Spleen (tissue), 13 donors: ENCODE measurements at places on chromosomes 4 and X.

GRCh38 chrX:142671036-142671435 is 354.7 kb upstream of the SPANXN4 start:
- no peak for DNase-seq

- DNase-seq = no peak
These were observed 158.5 kb downstream of the NR3C2 start for GRCh38 chr4:148283665-148284064.

DNA sequence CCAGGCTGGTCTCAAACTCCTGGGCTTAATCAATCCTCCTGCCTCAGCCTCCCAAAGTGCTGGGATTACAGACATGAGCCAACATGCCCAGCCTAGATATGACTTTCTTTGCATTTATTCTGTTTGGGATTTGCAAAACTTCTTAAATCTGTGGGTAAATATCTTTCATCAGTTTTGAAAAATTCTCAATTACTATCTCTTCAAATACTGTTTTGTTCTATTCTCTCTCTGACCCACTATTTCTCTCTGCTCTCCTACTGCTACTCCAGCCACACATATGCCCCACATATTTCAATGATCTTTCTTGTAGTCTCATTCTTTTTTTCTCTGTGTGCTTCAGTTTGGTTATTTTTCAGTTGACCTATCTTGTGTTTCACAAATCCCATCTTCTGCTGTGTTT is 205.1 kb downstream of the CHIC2 start:
- DNase-seq = no peak

GRCh38 chr4:687048-687970 is 1.6 kb downstream of the SLC49A3 start:
- DNase-seq = peak; percentile 96

DNA sequence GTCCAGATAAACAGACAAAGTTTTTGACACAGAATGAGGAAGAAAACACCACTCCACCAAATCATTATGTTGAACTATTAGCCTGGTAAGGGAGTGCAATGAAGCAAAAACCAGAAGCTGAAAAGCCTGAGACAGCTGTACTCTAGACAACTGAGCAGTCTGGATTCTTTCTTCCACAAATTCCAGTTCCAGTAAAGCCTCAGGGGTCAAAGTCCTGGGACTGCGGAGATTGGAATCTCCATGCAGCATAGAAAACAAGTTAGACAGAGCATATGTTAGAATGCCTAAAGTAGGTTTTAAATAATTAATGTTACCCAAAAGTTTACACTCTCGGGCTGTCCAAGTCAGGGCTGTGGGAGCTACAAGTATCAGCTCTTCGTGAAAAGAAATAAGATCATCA is 263.2 kb downstream of the TECRL start:
- no peak for DNase-seq

DNA sequence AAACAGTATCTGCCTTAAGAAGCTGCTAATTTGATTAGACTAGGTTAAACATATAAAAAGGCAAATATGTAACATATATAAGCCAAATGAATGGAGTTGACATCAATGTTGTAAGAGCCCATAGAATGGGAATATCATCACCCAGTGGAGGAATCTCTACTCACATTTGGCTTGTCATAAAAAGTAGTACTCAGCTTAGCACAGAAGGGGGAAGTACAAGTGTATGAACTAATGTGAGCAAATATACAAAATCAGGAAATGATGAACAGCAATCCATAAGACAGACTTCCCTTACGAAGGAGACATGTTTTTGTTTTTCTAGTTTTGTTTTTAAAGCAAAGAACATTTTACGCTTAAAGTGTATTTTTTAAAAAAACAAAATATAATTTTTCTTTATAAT is 74.9 kb downstream of the MAB21L2 start:
- DNase-seq = no peak

GRCh38 chr4:2938906-2939305 is 24.3 kb downstream of the NOP14 start:
- peak; percentile 63 for DNase-seq

DNA sequence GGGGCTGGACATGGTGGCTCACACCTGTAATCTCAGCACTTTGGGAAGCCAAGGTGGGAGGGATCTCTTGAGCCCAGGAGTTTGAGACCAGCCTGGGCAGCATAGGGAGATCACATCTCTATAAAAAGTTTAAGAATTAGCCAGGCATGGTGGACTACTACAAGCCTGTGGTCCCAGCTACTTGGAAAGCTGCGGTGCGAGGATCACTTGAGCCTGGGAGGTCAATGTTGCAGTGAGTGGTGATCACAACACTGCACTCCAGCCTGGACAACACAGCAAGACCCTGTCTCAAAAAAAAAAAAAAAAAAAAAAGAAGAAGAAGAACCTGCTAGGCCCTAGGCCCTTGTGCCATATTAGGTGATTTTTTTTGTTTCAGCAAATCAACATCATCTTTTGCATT is 12.2 kb downstream of the SRD5A3 start:
- DNase-seq = no peak

- DNase-seq = no peak
These were observed 144.4 kb downstream of the GLRA2 start for GRCh38 chrX:14673764-14674163.

DNA sequence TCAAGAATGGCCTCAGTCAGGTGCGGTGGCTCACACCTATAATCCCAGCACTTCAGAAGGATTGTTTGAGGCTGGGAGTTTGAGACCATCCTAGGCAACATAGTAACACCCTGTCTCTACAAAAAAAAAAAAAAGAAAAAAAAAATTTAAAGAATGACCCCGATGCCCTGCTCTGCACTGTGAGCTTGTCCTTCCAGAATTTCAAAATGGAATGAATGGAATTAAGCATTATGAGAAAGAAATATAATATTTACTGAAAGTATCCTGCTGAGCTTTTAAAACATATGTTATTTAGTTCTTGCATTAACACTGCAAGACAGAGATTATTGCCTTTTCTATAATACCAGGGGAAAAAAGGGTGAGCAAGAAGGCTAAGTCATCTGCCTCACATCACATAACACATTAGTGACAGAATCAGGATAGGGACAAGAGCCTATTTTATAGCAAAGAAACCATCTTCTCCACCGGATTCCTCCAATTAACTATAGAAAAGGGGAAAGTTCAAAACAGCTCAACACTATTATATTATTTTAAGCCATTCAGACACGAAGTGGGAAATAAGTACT is 41.9 kb upstream of the GAB1 start:
- DNase-seq = no peak

DNA sequence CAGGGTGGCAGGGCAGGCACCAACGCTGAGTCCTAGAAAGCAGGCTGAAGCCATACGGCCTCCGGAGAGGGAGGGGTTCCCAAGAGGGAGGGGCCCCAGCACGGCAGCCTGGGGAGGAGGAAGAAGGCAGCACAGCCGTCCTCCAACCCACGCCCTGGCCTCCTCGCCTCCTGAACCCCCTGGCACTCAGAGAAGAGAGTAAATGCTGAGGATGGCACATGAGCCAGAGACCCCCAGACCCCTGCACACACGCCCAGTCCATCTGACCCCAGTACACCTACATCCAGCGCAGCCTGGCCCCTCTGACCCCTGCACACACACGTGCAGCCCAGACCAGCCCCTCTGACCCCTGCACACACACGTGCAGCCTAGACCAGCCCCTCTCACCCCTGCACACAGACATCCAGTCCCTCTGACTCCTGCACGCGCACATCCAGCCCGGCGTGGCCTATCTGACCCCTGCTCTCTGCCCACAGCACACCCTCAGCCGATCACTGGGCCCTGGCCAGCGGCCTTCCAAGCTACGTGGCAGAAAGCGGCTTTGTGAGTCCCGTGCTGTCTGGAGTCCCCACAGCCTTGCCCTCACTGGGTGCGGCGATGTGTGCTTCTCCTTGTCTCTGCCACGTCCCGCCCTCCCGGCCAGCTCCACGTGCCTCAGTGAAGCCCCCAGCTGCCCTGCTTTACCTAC is 18.5 kb downstream of the ATP5ME start:
- DNase-seq = peak; percentile 73

GRCh38 chr4:140726776-140727500 is 29.2 kb downstream of the TBC1D9 start:
- no peak for DNase-seq

- peak; percentile 74 for DNase-seq
These were observed 1.1 kb downstream of the AVPR2 start for GRCh38 chrX:153905481-153906095.

GRCh38 chr4:163755013-163755412 is 260.5 kb downstream of the TMA16 start:
- DNase-seq = no peak

- DNase-seq = no peak
These were observed 17.8 kb upstream of the IDS start for GRCh38 chrX:149522916-149523315.

DNA sequence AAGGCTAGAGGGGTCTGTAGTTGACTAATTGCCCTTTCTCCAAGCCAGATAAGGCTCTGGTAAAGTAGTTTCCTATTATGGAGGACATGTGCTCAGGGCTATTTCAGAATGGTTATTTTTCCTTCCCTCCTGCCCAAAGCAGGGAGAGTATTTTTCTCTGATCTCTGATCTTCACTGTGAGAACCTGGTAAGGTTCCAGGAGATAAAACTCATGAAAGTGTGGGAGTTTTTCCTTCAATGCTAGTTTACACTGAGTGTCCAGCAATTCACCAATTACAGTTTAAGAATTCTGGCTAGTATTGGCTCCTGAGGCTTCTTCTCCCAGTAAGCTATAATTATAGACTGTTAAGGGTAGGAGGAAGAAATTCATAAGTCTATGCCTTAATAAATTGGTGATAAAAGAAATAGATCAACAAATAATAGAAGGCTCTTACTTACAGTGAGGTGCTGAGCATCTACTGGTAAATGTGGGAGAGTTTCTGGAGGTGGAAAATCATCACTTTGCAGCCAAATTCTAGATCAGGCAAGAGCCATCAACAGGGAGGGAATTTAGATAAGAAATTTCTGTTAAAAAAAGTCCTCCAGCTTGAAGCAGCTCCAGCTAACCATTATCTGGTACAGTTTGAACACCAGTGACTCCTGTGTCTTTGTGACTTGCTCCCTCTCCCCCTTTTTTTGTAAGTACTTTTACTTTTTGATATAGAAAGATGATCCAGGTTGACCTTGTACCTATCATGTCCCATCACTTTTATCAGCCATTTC is 30.9 kb downstream of the CASP6 start:
- DNase-seq = no peak

DNA sequence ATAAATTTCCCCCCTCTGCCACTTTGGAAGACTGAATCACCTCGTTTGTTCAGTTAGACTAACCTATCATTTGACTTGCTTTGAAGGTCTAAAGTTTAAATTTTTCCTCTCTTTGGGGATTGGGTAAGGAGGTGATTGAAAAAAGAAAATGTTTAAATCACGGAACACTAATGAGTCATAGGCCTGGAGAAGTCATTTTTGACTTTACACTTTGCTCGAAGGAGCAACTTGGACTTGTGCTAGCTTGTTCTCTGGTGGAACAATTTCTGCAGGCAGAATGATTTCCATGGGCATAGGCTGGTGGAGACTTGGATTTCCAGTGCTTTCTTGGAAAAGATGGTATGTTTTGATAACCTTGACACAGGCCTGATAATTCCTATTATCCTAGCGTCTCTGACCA is 10.5 kb upstream of the GLUD2 start:
- DNase-seq = no peak

DNA sequence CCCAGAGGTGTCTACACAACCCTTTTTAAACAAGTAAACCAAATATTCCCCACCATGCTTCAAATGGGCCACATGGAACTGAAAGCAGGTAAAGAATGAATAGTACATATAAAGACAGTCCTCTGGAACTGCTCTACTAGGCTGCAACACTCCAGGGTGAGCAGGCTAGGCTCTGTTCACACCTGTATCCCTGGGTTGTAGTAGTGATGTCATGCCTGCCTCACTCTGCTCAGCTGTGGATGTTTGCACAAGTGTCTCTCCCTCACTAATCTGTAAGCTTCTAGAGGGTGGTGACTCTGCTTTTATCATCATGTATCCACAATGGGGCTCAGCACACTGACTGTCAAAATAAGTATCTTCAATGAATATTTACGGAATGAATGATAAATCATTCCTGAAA is 20.4 kb downstream of the LEF1 start:
- no peak for DNase-seq

DNA sequence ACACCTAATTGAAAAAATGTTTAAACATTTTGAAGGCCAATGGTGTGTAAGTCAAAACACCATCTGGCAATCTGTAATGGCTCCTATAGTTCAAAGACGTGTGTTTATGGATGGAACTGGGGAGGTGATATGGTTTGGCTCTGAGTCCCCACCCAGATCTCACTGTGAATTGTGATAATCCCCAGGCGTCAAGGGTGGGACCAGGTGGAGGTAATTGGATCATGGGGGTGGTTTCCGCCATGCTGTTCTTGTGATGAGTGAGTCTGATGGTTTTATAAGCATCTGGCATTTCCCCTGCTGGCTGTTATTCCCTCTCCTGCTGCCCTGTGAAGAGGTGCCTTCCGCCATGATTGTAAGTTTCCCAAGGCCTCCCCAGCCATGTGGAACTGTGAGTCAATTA is 52.2 kb downstream of the ADRA2C start:
- no peak for DNase-seq

DNA sequence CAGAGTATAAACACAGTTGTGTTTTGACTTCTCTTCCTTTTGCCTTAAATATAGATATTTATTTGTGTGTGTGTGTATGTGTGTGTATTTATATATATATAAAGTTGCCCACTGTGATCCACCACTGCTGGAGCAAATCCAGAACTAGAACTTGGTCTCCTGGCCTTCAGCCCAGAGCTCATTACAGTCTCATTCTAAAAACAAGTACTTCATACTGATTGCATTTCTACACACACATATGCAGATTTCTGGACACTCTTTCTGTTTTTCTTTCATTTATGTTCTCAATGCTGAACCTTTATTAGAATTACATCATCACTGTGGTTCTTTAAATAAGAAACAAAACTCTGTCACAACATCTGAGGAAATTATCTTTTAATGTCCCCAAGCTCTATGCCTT is 381 bp downstream of the TXK start:
- DNase-seq = no peak

GRCh38 chr4:137664046-137664387 is 131.7 kb upstream of the PCDH18 start:
- no peak for DNase-seq

DNA sequence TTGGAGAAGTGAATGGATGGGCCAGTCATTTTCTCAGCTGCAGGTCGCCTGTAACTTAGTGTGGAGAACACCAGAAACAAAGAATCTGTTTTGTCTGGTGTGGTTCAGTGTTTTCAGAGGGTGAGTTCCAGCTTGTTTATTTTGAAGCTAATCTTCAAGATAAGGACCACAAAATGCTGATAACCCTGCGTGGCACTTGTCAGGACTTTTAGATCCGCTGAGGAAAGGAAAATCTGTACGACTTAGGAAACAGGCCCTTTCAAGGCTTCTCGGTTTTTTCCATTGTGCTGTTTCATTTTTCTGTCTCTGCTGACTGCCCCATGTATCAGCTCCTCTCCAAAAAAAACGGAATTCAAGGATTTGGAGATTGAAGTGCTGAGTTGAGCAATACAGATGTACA is 8.7 kb upstream of the ANAPC4 start:
- no peak for DNase-seq

DNA sequence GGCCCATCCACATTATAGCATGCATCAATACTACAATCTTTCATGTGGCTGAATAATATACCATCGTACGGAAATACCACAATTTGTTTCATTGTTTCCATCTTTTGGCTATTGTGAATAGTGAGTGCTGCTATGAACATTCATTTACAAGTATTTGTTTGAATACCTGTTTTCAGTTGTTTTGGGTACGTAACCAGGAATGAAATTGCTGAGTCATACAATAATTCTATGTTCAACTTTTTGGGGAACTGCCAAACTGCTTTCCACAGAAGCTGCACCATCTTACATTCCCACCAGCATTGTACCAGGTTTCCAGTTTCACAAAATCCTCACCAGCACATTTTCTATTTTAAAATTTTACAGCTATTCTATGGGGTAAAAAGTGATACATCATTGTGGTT is 28.5 kb upstream of the MANBA start:
- DNase-seq = no peak
